ENCODE measurements at places on chromosomes 11 and 22. TPM values are rescaled to one million over a fixed set of nuclear protein-coding genes. Genes with fewer than 3 reads are reported as not detected.

Gene PGA4
- total RNA-seq = 0.53 TPM

Gene C22orf31
- not detected for total RNA-seq

Gene KDM4E
- not detected for total RNA-seq

Gene HSPB2
- 0.13 TPM for total RNA-seq

Gene CALCA
- total RNA-seq = 0.73 TPM

Gene BCL2L13
- 34.3 TPM for total RNA-seq

Gene ARHGAP42
- 11.2 TPM for total RNA-seq

Gene RIMBP3B
- total RNA-seq = 0.08 TPM

Gene ANO9
- 0.83 TPM for total RNA-seq

Gene C11orf21
- 0.35 TPM for total RNA-seq

Gene CACNA1I
- total RNA-seq = 0.05 TPM

Gene OR8D1
- total RNA-seq = not detected

Gene CNIH2
- total RNA-seq = 0.13 TPM

Gene TSGA10IP
- not detected for total RNA-seq

Gene ST14
- total RNA-seq = 3.7 TPM

Gene GP1BB
- 0.75 TPM for total RNA-seq

Gene KRTAP5-10
- total RNA-seq = 0.15 TPM

Gene CRYBB2
- not detected for total RNA-seq

Gene CARD18
- total RNA-seq = not detected

Gene PANX2
- total RNA-seq = 10.6 TPM

Gene OR5P2
- not detected for total RNA-seq

Gene OMP
- total RNA-seq = 3.4 TPM

Gene MS4A1
- total RNA-seq = 0.40 TPM

Gene RBMXL2
- not detected for total RNA-seq

Gene MORC2
- 11.9 TPM for total RNA-seq

Gene IL18
- total RNA-seq = 1.9 TPM

Gene CCDC116
- total RNA-seq = 0.45 TPM

Gene NCF4
- total RNA-seq = 2.7 TPM

Gene TRPM5
- not detected for total RNA-seq

Gene GGT5
- total RNA-seq = 11.5 TPM

Gene GNAZ
- 0.33 TPM for total RNA-seq

Gene FAM111B
- 0.23 TPM for total RNA-seq

Gene DGCR2
- 30.5 TPM for total RNA-seq

Gene CD3G
- 0.23 TPM for total RNA-seq

Gene KCNQ1OT1
- total RNA-seq = 1.2 TPM

Gene OR51I1
- total RNA-seq = not detected

Gene FOLH1
- total RNA-seq = 17.9 TPM

Gene UBE2L6
- total RNA-seq = 53.0 TPM

Gene OR8H3
- total RNA-seq = not detected

Gene THRSP
- 48.6 TPM for total RNA-seq

Gene PLAAT5
- not detected for total RNA-seq

Gene MUC15
- total RNA-seq = not detected

Gene HTR3B
- not detected for total RNA-seq

Gene BATF2
- 2.4 TPM for total RNA-seq

Gene LAYN
- 0.73 TPM for total RNA-seq

Gene PKP3
- total RNA-seq = 1.2 TPM

Gene ZC3H12C
- total RNA-seq = 4.7 TPM

Gene KRTAP5-7
- total RNA-seq = not detected

Gene ACTN3
- total RNA-seq = not detected

Gene RABL2B
- total RNA-seq = 11.1 TPM

Gene ZNF214
- 1.8 TPM for total RNA-seq

Gene MFRP
- total RNA-seq = not detected

Gene LRRN4CL
- total RNA-seq = not detected

Gene SMTNL1
- total RNA-seq = not detected

Gene E2F8
- total RNA-seq = 0.08 TPM

All from left lobe of liver (tissue), 2 donors.